Spinal cord (tissue), 10 donors: ENCODE measurements at places on chromosomes 7 and 10. TPM values are rescaled to one million over a fixed set of nuclear protein-coding genes. Genes with fewer than 3 reads are reported as not detected.

DNA sequence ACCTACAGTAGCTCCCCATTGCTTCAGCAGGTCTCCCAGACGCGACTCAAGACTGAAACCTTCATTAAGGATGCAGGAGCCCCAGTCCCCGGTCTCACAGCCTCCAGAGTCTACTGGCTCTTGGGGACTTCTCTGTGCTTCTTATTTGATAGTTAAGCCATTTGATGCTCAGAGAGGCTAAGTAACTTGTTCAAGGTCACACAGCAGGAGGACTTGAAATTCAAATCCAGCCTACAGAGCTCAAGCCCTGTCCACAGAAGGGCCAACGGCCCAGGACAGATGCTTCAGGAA lies 21.2 kb upstream of the ZMIZ1 start:
- no peak for DNase-seq

- no peak for DNase-seq
Observed at GRCh38 chr7:7742223-7742622, 23.8 kb upstream of the RPA3 start.

HPSE2 gene
- polyA plus RNA-seq: 1.1 TPM

HGF gene
- polyA plus RNA-seq: 1.4 TPM

GPR15LG gene
- polyA plus RNA-seq: not detected
